Stimulated activated effector memory CD8-positive, alpha-beta T cell treated with anti-CD3 and anti-CD28 coated beads, Interleukin-12 subunit alpha, Interleukin-12 subunit beta, amount 100 ng/mL, for 72 hours (primary cell): ENCODE measurements at places on chromosomes 6 and 20.

- DNase-seq, result no peak
Measured at GRCh38 chr6:83411731-83412130, 19.1 kb downstream of the ME1 start.

- no peak for DNase-seq
Measured at GRCh38 chr6:18792866-18793265, 405.7 kb downstream of the RNF144B start.

DNA sequence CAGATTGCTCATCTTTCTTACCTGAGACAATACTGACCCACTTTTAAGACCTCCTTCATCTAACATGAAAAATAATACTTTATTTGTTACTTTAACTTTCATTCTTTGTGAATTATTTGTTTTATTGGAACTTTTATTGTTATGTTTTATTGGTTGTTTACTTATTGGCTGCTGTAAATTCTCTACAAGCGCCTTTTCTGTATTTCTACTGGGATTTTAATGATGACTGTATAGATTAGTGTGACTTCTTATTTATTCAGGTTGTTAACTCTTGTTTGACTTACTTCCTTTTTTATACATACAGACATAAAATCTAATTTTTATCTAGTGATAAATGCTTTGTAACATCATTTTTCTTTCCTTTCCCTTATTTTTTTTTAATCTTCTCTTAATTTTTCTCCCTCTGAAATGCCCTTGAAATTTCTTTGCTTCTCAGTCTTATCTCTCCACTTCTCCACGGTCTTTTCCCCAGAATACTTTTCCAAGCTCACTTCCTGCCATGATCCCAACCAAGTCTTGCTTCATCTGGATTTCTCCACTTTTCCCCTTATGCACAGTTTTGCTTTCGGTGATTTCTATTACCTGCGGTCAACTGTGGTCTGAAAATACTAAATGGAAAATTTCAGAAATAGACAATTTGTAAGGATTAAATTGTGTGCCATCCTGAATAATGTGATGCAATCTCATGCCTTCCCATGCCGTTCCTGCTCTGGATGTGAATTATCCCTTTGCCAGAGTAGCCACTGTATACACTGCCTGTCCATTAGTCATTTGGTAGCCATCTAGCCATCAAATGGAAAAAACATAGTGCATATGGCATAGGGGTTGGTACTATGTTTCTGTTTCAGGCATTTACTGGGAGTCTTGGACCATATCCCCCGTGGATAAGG is 265.9 kb downstream of the PRL start:
- DNase-seq, result no peak

DNA sequence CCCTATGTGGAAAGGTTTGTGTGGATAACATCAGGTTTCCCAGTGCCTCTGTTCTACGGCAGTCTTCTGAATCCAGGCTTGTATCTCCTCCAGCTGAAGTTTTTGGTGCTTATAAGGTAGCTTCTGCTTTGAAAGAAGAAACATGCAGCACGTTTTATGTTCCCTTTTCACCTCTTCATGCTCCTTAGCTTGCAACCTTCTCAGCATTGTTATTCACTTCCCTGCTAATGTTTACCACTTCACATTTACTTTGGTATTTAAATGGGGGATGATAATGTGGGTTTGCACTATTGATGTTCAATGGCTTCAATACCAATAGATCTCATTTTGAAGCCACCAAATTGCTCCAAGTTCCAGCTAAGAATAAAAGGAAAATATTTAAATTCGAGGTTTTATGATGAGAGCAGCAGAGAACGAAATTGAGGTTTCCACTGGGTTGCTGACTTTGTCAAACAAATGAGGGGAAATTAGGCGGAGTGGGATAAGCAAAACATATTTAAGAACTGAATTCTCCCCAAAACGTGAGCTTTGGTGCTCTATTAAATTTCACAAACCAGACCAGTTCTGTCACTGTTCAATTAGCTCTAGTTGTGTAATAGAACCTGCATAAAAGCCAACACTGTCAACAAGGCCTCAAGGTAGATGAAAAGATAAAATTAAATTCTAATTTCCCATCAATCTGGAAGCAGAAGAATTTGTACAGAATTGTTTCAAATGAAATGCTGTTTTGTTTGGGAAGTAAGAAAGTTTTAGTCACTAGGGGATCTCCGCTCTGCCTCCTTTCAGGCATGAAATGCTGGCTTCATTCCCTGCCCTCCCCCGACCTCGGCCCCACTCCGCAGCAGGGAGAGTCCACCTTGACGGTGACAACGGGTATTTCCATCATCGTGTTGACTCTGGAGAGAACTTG is 1.4 kb downstream of the IL22RA2 start:
- no peak for DNase-seq

DNA sequence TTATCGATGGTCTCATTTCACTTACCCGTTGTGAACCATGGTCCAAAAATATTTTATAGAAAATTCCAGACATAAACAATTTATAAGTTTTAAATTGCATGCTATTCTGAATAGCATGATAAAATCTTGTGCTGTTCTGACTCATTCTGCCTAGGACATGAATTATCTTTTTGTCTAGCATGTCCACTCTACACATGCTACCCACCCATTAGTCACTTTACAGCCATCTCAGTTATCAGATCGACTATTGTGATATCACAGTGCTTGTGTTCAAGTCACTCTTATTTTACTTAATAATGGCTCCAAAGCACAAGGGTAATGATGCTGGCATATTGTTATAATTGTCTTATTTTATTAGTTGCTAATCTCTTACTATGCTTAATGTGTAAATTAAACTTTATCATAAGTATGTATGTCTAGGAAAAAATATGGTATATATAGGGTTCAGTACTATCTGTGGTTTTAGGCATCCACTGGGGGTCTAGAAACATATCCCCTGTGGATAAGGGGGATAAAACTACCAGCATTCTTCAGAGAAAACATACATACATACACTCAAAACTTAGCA is 252.0 kb upstream of the HTR1E start:
- no peak for DNase-seq

DNA sequence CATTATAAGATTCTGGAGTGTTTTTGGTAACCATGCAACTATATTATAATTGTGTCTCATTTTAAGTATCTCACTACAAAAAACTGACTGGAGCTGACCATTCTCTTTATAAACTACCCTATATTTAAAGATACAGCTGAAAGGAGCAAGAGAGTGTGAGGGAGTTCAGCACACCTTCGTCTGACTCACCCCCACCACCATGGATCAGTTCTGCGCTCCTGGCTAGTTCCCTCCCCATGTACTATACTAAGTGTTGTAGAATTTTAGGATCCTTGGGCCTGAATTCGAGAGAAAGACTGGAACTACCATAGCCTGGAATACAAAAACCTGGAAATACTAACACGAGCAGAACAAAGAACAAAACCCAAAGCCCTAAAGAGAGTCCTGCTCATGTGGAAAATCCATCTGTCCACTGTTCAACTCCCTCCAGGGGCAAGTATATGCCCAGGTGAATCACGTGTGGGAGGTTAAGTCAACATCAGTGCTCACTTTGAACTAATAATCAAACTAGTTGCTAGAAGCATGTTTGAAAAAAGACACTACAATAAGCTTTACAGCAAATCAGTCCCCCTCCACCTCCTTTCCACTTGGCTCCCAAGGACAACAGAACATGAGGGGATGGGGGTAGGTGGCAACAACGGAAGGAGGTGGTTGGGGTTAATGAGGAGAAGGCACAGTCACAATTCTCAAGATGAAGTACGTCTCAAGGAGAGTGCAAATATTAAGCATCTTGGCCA is 46.8 kb downstream of the ELOVL5 start:
- DNase-seq, result no peak

GRCh38 chr20:63411898-63412631 is 50.9 kb upstream of the CHRNA4 start:
- no peak for DNase-seq

GRCh38 chr20:11098888-11099287 is 425.1 kb upstream of the JAG1 start:
- DNase-seq, result no peak

GRCh38 chr20:9974324-9974723 is 60.5 kb upstream of the ANKEF1 start:
- DNase-seq, result no peak

DNA sequence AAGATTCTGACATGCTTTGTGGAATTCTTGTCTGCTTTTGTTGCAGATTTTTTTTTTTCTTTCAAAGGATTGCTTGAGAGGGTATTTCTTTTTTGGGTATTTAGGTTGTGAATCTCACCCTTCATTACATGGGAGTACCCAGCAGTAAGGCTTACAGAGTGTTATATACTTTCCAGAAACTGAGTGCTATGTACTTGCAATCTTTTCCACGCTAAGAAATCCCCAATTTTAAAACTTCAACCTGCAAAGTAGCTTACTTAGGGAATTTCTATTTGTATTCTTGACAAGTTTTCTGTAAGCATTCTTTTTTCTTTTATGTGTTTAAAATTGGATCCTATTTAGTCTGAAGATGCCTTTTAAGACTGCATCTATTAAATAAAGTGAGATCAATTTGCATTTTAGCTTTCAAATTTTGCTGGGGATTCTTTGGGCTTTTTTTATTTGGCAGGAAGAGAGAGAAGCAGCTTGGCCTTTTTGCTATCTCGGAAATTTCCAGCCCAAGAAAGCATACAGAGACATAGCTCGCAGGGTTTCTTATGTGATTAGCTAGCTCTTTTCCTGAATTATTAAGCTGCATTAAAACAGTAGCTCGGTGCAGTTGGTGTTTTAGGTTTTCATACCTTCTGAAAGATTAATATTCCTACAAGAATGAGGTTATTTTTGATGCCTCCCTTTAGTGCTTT is 42.6 kb downstream of the KCNS1 start:
- no peak for DNase-seq

DNA sequence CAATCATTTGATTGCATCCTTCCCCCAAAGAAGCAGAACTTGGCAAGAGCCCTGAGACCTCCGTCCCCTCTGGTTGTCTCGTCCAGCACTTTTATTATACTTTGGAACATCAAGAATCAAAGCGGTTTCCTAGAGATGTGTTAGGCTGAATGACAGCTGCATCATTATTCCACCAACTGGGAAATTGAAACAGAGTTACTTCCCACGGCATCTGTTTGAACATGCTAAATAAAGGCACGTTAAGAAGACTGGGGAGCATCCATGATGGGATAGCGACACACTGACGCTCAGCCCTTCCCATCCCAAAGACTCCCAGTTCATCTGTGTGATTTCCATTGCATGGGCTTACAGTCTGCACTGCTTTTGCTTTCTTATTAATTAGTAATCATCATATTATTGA is 147.8 kb downstream of the TBC1D7 start:
- no peak for DNase-seq
